Left ventricle myocardium inferior (tissue), 1 donor: ENCODE measurements at places on chromosomes 6 and 20.

GRCh38 chr6:3176562-3177355, 19.4 kb upstream of the TUBB2A start:
- DNase-seq: no peak

GRCh38 chr20:16360668-16361067, 212.6 kb downstream of the KIF16B start:
- DNase-seq: no peak

DNA sequence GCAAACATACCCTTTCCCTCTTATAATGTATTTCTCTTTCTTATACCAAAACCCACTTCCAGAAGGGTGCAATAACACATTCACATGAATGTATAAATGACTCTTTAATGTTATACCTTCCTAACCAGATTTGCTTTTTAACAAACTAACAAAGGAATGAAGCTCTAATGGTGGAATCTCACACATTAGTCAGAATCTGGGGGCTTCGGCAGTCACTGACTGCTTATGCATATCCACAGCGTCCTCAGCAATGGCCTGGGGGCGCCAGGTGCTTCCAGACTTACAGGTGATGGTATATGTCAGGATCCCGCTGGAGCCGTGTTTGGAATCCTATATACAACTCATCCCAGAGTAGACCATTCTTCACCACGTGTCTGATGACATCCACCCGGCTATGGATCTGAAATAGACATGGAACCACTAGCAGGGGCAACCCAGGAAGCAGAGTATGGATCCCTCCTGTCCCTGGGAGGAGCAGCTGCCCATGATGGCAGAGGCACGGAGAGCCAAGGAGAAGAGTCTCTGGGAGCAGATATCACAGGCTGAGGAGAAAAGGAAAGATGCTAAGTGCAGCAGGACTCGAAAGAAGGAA, 150.8 kb upstream of the RIPOR2 start:
- DNase-seq: no peak

DNA sequence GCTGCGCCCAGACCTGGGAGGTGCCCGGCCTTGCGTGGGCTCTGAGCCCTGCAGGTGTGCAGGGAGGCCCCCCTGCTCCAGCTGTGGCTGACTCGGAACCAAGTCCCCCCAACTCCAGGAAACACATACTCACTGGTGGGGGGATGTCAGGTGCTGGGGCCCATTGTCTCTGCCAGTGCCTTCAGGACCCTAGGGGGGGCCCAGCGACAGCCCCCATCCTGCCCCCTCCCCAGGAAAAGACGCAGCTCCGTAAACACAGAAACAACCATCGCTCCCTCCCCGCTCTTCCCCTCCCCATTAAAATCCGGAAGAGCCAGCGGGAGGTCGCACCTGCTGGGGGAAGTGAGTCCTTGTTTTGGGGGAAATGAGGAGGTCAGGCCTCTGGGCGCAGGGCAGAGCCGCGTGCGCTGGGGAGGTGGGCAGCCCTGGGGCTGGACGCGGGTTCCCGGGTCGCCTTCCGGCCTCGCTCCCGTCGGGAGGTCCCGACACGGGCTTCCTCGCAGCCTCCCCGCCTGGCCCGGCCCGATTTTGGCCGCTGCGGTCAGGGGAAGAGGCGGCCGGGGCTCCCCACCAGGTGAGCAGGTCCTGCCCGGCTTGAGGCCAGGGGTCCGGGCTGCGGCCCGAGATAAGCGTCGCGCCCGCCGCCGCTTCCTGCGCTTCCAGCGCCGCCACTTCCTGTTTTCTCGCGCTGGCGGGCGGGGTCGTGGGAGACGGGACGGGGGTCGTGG, 6.2 kb downstream of the C20orf204 start:
- no peak for DNase-seq

DNA sequence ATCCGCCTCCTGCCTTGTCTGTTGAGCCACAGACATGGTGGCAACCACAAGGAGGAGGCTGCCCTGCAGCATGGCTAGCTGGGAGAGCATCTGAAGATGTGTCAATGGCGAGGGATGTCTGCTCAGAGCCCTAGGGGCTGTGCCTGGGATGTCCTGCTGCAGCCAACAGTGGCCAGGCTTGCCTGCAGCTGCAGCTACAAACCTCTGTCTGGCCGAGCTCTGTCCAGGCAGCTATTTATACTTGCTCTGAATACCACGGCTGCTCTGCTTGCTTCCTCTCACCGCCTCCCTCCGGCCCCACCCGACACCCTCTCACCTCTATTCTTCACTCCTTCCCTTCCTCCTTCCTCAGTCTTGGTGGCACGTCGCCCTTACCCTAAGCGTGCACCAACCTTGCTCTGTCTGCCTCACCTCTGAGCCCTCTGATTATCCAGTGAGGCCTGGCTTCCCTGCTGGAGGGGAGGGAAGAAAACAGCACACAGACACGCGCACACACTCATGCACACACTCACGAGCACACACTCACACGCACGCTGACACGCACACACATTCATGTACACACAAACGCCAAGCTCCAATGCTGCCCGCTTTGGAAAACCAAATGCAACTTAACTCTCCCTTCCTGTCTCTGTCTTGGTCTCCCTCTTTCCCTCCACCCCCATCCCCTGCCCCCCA, at the start of gene ANGPT4:
Gene ANGPT4 (minus strand): TSS at position 210 of the 675 bp plus-strand sequence. CDS start 120 bp downstream, at position 90.
- DNase-seq: no peak
